Peyer's patch (tissue), 4 donors: ENCODE measurements at places on chromosomes 5 and 9. TPM values are rescaled to one million over a fixed set of nuclear protein-coding genes. Genes with fewer than 3 reads are reported as not detected.

DNA sequence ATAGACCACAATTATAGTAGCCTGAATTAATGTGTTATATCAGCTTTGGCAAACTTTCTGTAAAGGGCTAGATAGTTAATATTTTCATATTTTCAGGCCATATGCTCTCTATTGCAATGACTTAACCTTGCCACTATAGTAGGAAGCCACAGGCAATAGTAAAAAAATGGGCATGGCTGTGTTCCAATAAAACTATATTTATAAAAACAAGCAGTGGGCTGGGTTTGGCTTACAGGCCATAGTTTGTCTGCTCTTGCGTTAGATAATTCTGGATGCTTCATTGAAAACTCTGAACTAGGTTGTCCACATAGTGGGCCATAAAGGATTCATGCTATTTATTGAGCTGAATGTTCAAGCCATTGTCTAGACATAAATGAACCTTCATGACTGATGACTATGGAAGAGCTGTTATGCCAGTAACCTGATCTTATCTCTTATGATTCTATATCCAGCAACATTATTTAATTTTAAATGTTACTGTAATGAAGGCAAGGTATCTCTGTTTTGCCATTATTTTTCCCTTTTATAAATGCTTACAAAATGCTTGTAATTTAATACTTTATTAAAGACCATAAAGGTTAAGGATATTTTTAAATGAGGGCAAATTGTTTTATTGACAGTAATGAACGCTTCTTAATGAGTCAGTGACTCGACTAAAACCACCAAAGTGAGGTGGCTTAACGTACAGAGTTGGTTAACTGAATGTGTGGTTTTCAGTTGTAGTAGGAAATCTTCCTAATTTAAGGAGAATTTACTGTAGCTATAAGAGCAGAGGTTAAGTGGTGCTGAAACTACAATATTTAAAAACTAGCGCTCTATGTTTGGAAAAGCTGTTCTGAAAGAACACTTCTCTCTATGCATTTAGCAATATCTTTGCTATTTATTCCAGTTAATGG lies 560.6 kb downstream of the PRR16 start:
- no peaks in the 10 kb centered on the region for H3K36me3 ChIP-seq
- H3K4me1 ChIP-seq, result no peaks in the 10 kb centered on the region
- H3K27ac ChIP-seq, result no peak overlapping the region
- H3K27me3 ChIP-seq, result no peaks in the 10 kb centered on the region
- no peak overlapping the region for H3K4me3 ChIP-seq
- no peak for DNase-seq

- H3K27me3 ChIP-seq, result no peaks in the 10 kb centered on the region
- no peaks in the 10 kb centered on the region for H3K4me1 ChIP-seq
- H3K4me3 ChIP-seq, result no peak overlapping the region
Measured at GRCh38 chr5:175493726-175494125, 15.4 kb downstream of the SFXN1 start.

Gene ZNF483
- 1.9 TPM for total RNA-seq

GRCh38 chr5:122638581-122638980 lies 136.3 kb upstream of the SNX2 start:
- no peak overlapping the region for H3K27ac ChIP-seq

DNA sequence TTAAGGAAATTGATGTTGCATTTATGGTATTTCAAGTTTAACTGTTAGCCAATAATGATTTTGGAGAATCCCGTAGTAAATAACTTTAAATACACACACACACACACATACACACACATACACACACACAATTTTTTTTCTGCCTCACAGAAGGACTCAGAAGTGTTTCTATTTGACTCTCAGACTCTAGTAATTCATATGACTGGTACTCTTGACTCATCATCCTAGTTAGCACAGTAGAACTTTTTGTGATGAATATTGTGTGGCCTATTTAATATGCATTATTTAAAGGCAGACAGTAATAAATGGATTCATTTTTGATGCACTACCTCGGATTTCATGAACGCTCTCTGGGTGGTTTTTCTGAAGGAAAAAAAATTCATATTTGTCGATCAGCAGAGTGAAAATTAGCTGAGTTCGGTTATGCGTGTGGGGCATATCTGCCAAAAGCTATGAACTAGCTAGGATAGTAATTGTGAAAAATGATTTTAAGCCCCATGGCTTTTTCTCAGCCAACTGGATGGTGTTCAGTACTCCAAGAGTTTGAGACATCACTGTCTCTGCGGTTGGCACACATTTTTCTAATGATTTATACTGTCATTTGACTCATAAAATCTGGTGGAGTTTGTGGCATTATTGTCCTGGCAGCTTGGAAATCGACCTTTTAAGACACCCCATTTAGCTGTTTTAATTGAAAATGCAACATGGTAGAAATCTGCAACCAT lies 102.2 kb downstream of the PCSK5 start:
- no peaks in the 10 kb centered on the region for H3K4me1 ChIP-seq
- no peak overlapping the region for H3K4me3 ChIP-seq
- H3K27me3 ChIP-seq, result no peaks in the 10 kb centered on the region

- no peak for DNase-seq
- H3K36me3 ChIP-seq, result no peaks in the 10 kb centered on the region
- no peaks in the 10 kb centered on the region for H3K4me1 ChIP-seq
- H3K27ac ChIP-seq, result no peak overlapping the region
Measured at GRCh38 chr9:5650356-5651105, 21.6 kb downstream of the RIC1 start.

DNA sequence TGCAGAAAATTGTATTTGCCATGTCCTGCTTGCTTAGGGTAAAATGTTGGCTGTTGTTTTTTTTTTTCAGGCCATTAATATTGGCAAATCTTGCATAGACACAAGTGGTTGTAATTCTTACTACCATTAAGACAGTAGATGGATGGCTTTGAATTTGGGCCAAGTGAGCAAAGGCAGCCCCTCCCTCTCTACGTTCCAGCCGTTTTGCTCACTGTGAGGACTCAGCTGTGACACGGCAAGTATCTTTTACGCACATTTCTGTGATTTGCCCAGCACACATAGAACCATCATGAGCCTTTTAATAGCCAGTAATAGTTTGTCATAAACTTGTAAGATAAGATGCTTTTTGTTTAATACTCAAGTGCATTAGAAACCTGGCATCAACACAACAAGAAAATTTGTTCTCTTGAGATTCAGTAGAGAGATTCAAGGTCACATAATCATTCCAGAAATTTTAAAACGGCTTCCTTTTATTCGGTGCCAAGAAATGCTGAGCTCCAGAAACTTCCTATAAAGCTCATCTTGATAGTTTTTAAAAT lies 205.2 kb upstream of the ADCY2 start:
- no peaks in the 10 kb centered on the region for H3K27me3 ChIP-seq
- H3K4me3 ChIP-seq, result no peak overlapping the region
- H3K4me1 ChIP-seq, result no peaks in the 10 kb centered on the region
- H3K36me3 ChIP-seq, result no peaks in the 10 kb centered on the region

Gene TAF11L10
- total RNA-seq, result not detected

Gene FUT7
- not detected for total RNA-seq

Gene RIMOC1
- total RNA-seq, result 12.1 TPM
